ENCODE measurements at places on chromosomes 16 and 17.

DNA sequence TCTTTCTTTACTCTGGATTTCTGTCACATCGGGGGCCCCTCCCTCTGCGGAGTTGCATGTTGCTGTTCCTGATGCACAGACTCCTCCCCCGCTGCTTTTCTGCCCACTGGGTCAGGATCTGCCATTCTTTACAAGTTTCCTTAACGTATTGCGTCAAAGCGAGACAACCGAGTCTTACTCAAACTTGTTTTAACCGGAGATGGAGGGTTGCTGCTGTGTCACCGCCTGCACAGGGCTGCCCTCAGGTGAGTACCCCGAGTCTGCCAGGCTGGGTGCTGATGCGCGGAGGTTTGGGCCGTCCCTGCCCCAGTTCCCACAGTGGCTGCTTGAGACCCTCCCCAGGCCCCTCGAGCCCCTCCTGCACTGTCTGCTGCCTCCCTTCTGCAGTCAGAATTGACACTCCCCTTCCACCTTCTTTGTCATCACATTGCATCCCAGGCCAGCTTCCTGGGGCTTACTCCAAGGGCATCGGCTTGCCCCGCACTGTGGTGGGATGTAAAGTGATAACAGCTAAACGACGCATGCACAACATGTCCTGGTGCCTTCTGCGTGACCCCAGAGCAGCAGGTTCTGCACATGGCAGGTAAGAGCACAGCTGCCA is 19.3 kb downstream of the CARHSP1 start:
- DNase-seq, result peak; percentile 50

DNA sequence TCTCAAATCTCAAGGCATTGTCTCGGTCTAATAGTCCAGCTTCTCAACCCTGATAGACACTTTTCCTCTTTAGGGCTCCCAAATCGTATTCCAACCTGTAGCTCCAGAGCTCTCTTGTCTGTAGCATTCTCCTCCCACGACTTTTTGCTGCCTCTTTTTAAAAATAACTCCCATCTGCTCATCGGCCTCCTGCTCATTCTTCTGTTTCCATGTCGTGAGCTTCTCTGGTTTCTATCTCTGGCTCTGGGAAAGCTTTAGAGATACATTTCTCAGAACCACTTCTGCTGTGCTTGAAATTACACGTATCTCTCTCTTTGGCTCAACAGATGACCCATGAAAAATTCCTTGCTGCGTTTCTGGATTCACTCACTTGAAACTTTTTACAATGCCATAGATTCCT is 609.6 kb upstream of the C16orf82 start:
- no peak for DNase-seq

DNA sequence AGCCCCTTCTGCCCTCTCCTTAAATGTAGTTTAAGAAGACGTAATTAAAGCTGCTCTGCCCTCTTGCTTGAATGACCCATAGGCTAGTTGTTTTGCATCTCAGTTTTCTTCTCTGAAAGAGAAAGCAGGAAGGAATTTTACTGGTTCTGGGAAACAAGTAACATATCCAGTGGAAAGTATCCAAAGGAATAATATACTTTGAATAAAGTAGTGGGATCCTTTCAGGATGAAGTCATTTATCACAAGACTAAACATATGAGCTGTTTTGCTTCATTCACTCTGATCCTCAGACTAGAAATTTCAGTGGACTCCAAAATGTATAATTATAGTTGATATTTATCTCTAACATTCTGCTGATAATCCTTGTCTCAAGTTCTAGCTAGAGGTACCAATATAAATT is 1297.6 kb upstream of the GOT2 start:
- DNase-seq, result no peak

GRCh38 chr17:80573701-80574100 is 29.1 kb downstream of the RPTOR start:
- DNase-seq, result no peak

DNA sequence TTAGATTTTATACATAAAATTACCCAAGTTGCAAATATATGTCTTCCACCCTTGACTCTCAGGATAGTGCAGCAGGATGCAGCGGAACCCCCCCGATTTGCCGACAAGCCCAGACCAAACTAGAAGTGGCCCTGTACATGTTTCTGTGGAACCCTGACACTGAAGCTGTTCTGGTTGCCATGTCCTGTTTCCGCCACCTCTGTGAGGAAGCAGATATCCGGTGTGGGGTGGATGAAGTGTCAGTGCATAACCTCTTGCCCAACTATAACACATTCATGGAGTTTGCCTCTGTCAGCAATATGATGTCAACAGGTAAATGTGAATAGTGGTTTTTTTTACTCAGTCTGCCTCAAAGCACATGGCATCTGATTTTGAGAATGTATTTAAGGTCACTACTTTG is 70.7 kb downstream of the OMG start:
- DNase-seq, result no peak

GRCh38 chr16:17949141-17949981 is 387.2 kb downstream of the NPIPA8 start:
- no peak for DNase-seq

- peak; percentile 93 for DNase-seq
Measured at GRCh38 chr17:2929881-2930533, 133.4 kb downstream of the OR1D5 start.

GRCh38 chr16:89811321-89811720 is 5.1 kb downstream of the FANCA start:
- no peak for DNase-seq

DNA sequence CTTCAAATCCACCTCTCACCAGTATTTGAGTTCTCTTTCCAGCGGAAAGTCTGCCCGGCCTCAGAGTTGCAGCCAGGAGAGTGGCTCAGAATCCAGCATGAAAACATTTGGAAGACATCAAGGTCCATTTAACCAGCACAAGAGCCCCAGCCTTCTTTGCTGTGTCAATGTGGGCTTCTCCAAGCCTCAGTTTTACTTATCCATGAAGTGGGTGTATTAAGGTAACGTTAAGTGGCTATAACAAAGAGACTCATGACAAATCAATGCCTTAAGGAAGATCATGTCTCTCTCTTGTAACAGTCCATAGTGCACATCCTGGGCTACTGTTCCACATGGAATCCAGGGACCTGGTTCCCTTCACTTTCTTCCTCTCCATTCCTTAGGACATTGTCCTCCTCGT is 959 bp upstream of the SPPL2C start:
- no peak for DNase-seq

- DNase-seq, result no peak
Measured at GRCh38 chr16:52773026-52773425, 226.1 kb upstream of the TOX3 start.

- DNase-seq, result peak; percentile 15
Measured at GRCh38 chr16:55873122-55873521, 2.1 kb downstream of the CES5A start.

DNA sequence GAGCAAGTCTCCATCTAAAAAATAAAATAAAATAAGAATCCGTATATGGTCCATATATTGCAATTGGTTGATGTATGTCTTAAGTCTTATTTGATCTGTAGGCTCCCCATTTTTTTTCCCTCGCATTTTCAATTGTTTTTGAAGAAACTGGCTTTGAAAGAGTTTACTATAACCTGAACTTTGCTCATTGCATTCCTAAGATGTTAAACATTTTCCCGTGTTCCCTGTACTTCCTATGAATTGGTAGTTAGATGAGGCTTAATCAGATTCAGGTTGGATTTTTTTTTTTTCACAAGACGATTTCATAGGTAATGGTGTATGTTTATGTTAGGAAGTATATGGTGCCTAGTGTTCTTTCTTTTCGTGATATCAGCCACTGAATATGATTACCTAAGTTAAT is 3.3 kb downstream of the LRRC36 start:
- no peak for DNase-seq

DNA sequence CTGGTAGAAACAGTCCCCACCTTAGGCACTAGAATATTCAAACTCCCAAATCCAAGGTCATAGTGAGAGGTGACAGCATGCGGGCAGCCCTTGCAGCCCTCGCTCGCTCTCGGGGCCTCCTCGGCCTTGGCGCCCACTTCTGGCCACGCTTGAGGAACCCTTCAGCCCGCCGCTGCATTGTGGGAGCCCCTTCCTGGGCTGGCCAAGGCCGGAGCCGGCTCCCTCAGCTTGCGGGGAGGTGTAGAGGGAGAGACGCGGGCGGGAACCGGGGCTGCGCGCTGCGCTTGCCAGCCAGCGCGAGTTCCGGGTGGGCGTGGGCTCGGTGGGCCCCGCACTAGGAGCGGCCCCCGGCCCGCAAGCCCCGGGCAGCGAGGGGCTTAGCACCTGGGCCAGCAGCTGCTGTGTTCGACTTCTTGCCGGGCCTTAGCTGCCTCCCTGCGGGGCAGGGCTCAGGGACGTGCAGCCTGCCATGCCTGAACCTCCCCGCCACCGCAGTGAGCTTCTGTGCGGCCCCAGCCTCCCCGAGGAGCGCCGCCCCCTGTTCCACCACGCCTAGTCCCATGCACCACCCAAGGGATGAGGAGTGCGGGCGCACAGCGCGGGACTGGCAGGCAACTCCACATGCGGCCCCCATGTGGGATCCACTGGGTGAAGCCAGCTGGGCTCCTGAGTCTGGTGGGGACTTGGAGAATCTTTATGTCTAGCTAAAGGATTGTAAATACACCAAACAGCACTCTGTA is 45.0 kb downstream of the KPNA2 start:
- no peak for DNase-seq

DNA sequence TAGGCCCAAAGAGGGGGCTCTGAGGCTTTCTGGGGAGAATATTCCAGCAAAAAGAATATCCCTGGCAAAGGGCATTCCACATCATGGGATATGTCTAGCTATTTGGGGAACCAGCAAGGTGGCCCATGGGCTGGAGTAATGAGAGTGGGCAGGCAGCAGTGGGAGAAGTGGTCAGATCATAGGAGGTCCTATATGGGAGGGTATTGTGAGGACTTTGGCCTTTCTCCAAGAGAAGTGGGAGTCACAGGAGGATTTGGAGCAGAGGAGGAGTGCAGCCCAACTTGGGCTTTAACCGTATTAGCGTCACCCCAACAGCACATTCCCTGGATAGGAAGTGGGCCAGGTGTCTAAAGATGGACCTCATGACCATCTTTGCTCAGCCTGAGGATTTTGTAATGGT is 151.4 kb downstream of the ENGASE start:
- DNase-seq, result no peak

- DNase-seq, result peak; percentile 15
Measured at GRCh38 chr17:73667181-73667959, 23.1 kb upstream of the SDK2 start.

- DNase-seq, result no peak
Measured at GRCh38 chr16:56611281-56611833, 3.0 kb downstream of the MT2A start.

DNA sequence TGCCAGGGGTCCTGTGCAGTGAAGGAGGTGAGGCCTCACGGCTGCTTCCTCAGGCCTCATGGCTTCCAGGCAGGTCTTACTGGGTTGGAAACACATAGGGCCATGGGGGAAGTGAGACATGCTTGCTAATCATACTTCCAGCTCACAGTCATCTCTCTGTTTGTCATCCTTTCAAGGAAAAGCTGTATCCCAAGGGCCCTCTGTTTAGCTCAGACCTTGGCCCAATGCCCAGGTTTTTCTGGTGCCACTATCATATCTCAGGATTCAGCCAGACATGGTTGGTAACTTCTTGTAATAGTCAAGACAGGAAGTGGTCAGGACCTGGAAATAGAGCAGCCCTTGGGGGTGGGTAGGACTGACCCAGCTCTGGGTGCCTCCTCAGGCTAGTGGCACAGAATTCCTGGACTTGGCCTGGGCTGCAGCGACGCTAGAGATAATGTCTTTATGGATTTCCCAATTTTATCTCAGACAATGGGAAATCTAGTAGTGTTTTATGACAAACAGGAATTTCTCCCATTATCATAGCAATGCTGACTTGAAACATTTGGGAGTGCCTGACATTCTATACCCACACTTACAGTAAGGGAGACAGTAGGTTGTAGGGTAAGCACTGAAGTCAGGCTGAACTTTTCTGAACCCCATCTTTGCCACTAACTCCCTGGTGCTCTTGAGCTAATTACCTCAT is 13.5 kb upstream of the ITGB3 start:
- DNase-seq, result no peak

- DNase-seq, result no peak
Measured at GRCh38 chr17:19610879-19611278, 37.7 kb upstream of the ALDH3A2 start.

GRCh38 chr17:77890771-77891170 is 67.7 kb upstream of the TNRC6C start:
- no peak for DNase-seq

GRCh38 chr16:29745121-29745852 is 503 bp downstream of the C16orf54 start:
- DNase-seq, result no peak

- DNase-seq, result peak; percentile 34
Measured at GRCh38 chr16:12600536-12601256, 203.0 kb downstream of the CPPED1 start.

GRCh38 chr16:26567356-26567755 is 499.4 kb upstream of the C16orf82 start:
- DNase-seq, result no peak

DNA sequence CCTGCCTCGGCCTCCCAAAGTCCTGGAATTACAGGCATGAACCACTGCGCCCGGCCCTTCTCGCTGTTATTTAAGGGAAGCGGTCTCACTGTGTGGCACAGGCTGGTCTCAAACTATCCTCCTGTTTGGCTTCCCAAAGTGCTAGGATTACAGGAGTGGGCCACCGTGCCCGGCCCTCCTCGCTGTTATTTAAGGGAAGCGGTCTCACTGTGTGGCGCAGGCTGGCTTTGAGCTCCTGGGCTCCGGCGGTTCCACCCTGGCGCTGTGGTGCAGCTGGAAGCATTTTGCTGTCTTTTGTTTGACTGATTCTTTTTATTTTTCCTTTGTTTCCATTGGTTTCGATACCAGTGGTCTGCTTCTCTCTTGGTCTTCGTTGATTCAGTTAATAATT is 40.7 kb downstream of the FOXK2 start:
- no peak for DNase-seq

GRCh38 chr17:20302246-20302917 is 165.0 kb downstream of the LGALS9B start:
- peak; percentile 37 for DNase-seq

GRCh38 chr16:54056921-54057320 is 229.7 kb downstream of the IRX3 start:
- no peak for DNase-seq

GRCh38 chr17:36934144-36934691 is 3.1 kb upstream of the LHX1 start:
- DNase-seq, result peak; percentile 71

DNA sequence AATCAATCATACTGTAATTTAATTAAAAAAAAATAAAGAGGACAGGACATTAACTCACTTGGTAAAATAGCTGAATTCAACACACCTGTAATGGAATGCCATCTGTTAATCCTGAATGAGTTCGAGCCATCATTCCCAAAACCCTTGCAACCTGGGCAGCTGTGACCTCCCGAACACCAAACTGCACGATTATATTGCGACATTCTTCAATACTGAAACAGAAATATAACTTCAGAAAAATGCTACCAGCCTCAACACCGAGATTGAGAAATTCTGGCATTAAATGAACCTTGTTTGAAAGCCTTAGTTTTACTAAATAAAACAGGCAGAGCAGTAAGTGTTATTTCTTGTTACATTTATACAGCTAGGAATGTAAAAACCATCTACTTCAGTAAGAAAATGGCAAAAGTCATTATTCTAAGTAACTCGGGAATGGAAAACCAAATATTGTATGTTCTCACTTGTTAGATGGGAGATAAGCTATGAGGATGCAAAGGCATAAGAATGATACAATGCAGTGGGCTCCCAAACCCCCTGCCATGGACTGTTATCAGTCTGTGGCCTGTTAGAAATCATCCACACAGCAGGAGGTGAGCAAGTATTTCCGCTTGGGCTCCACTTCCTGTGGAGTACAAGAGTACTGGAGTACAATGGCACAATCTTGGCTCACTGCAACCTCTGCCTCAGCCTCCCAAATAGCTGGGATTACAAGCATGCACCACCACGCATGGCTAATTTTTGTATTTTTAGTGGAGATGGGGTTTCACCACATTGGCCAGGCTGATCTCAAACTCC is 46.5 kb downstream of the CNOT1 start:
- DNase-seq, result no peak

Data from islet precursor cell (in vitro differentiated cells).